ENCODE measurements at places on chromosomes 1 and 21.

- no peak for DNase-seq
These were observed 21.5 kb upstream of the SLC25A34 start for GRCh38 chr1:15714406-15715136.

- no peak for DNase-seq
These were observed 63.5 kb downstream of the CCDC185 start for GRCh38 chr1:223456747-223457146.

GRCh38 chr1:228226141-228226874 is 18.5 kb downstream of the OBSCN start:
- no peak for DNase-seq

DNA sequence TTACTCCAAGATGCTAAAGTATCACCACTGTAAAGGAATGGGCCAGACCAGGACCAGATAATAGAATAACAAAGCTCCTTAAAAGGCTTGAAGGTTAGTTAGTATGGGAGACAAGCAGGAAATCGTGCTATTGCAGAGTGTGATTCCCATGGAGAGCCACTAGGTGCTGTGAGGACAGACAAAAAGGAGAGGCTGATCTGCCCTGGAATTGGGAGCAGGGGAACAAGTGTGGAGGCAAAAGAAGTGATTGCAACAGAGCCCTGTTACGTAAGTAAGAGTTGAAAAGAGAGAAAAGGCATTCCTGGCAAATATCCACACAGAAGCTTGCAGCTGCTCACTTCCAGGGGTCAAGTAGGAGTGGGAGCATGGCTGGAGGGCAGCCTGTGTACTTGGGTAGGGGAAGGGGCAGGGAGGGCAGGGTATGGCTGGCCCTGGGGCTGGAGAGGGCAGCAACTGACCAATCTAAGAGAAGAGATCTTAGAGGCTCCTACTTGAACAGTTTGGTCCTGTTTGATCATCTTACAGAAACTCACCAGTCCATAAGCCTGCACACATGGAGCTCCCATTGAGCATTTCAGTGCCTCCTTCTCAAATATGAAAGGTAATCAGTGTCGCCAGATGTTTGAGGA is 207.7 kb upstream of the GJB5 start:
- DNase-seq, result no peak

DNA sequence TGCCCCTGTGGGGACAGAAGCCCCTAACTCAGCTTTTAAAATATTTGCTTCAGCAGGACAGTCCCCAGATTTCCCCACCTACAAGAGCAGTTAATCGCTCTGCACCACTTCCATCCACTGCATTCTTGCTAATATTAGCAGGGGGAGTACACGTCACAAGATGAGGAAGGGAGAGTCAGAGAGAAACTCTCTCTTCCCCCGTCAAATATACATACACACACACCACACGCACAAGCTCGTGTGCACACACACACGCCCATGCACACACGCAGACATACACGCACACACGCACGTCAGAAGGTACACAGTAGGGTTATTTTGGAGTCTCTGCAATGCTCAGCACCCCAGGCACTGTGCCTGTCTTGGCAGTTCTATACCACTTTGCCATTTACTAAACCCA is 2.1 kb downstream of the CLCA1 start:
- DNase-seq, result no peak

DNA sequence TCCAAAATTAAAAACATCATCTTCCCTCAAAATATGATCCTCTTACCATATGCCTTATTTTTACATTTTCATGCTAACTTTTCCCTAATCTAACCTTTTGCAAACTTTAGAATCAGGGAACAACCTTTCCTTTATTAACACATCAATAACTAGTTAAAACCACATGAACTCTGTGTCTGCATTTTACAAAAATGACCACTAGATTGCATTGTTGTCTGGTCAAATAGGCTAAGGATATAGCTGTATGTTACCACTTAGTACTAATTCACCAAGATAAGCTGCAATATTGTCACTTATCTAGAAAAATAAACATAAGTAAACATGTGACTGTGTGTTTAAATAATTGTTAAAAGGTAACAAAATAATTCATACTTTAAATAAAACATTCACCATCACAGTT is 82.3 kb downstream of the DENND1B start:
- DNase-seq, result no peak

- DNase-seq, result no peak
These were observed 3.6 kb upstream of the RASSF5 start for GRCh38 chr1:206503591-206504362.

DNA sequence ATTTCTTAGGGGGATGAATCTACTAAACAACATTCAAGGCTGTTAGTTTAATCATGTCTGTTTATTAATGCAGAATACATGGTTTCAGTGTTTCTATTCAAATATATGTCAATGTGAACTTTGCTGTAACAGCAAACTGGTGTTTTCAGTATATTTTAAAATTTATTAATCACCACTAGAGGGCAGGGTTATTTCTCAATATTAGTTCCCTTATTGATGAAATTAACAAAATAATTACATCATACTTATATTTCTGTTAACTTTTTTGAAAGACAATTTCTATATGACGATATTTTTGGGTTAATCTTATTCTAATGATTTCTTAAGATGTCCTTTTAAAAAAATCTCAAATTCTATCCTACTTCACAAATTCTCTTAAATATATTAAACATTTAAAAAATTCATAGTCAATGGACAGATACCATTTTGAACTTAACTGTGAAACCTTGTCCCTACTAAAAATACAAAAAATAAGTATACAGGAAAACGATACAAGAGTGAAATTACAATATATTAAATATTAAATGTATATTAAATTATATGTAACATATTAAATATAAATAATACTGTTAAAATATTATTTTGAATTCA is 1034.1 kb upstream of the PRMT6 start:
- no peak for DNase-seq

DNA sequence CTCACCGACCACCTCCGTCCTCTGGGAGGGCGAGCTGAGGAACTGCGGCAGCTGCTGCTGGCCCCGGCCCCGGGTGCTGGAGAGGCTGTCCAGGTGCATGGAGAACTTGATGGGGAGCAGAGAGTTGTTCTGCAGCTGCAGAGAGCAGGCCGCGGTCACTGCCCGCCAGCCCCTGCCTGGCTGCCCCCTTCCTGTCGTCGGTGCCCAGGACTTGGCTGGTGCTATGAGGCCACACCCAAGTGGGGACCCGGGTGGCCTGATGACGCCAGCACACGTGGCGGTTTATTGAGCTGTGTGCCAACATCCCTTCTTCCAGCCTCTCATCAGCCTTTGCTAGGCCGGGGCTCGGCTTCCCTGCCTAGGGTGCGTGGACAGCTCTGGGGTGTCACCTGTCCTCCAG is 5.3 kb upstream of the TMEM52 start:
- no peak for DNase-seq

GRCh38 chr1:220894924-220895256 is 15.6 kb downstream of the HLX start:
- no peak for DNase-seq

DNA sequence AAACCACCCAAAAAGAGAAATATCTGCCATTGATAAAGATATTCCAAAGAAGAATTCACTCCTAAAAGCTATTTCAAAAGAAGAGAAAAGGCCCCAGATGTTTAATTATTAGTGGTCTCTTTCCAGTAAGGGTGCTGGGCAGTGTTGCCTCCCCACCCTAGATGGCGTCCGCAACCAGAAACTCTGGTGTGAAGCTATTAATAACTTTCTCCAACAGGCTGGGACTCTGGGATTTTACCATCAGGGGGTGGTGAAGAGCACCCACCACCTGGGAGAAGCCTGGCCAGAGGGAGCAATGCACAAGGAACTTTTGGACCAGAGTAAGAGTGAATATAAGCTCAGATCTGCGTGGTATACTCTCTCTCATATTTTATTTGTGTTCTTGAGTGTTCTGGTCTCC is 115.4 kb upstream of the TIAM1 start:
- DNase-seq, result no peak

DNA sequence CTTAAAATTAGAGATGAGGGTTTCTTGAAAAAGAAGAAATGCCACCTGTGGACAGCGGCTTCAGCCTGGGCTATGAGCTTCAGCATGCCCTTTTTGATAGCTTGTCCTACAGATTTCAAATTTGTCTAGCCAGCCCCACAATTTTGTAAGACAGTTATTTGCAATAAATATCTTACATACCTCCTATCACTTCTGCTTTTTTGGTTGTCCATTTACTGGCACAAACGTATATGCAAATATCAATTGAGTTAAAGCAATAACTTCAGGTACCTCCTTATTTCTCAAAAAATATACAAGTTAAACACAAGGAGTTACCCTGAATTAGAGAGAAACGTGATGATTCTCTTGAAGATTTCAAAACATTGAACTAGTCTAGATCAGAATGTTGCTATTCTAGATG is 53.5 kb downstream of the OLFM3 start:
- no peak for DNase-seq

GRCh38 chr1:37403166-37403565 is 71.2 kb upstream of the ZC3H12A start:
- DNase-seq, result no peak

DNA sequence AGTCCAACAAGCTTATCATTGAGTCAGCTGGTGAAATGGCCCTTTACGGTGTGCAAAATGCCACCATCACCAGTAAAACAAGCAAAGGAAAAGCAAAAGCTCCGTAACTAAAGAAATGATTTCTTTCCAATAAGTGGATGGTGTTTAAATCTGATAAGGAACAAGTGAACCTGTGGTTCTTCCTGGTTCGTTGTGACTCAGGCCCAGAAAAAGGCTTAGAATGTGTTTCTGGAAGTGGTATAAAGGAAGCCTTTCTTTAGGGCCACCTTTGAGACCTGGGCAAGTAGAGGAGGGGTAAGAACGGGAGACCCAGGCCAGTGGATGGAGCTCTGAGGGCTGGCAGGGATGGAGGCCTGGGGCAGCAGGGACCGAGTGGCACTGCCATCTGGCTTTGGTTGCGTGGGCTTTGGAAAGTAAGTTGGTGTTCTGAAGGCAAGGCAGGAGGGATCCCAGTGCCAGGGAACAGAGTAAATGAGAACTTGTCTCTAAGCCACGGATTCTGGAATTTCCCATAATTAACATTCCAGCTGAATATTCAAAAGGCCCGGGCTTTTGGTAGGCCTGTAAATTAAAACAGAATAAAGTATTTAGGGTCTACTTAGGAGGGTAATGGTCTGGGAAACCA is 87.9 kb upstream of the LMO4 start:
- DNase-seq, result no peak

- no peak for DNase-seq
These were observed 7.3 kb downstream of the FCRLB start for GRCh38 chr1:161728376-161729226.

GRCh38 chr1:98177751-98178150 is 256.9 kb upstream of the DPYD start:
- no peak for DNase-seq
